ENCODE measurements at places on chromosomes 5 and 9.

GRCh38 chr5:158026304-158027031 is 167.5 kb upstream of the CLINT1 start:
- no peak for DNase-seq

DNA sequence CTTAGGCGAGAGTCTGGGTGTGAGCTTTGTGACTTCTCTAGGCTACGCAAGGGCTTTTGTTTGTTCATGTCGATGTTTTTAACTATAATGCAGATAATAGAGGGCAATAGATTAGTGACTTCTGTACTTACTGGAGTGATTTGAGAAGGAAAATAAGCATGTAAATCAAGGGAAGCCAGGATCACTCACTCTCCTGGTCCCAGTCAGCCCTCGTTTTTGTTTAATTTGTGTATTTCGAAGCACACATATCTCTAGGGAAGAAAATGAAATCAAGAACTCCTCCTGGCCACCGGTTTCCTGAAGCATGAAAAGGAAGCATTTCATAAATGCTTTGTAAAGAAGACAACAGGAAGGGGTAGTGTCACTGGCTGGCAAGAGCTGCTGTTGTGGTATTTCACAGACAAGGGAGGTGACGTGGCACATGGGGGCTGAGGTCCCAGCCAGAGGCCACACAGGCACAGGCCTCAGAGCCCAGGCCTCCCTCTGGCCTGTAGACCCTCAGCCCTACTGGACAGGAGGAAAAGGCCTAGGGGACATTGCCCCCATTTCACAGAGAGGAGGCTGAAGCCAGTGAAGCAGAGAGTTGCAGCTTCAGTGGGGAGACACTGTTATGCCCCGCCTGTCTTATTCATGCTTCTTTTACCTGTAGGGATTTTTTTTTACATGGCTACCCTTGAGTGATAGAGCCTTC is 34.1 kb downstream of the IRF1 start:
- DNase-seq = peak; percentile 76

DNA sequence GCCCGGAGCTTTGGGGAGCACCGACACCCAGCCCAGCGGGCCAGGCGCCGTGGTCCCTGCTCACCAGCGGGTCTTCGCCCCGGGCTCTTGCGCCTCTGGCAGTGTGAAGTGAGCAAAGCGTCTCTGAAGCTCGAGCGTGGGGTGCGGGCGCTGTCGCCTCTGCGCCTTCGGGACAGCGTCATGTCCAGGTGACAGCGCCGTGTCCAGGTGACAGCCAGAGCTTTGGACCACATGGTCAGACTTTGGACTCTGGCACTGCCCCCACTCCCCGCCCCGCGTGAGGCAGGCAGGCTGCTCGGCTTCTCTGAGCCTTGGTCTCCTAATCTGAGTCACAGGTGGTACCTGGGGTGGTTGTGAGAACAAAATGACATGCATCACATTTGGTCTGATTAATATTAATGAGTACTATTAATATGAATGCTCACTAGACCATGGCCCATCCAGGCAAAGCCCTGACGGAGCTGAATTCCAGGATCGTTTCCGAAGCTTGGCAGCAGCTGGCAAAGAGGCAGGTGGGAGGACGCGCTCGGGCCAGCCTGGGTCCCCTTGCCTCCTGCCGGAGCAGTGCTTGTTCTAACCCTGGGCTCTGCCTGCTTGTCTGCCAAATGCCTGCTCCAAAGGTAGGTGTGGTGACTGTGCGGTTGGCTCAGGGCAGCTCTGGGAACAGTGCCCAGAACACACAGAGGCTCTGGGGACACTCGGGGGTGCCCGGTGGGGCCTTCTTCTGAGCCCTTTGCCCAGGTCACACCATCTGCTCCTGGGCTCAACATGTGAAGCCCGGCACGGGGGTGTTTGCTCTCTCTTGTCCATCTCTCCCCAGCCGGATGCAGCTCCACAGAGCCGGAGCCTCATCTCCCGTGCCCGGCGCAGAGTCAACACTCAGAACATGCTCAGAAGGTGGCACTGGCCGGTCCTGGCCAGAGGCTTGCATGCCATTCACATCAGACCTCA is 157.1 kb downstream of the OLFM1 start:
- DNase-seq = no peak

DNA sequence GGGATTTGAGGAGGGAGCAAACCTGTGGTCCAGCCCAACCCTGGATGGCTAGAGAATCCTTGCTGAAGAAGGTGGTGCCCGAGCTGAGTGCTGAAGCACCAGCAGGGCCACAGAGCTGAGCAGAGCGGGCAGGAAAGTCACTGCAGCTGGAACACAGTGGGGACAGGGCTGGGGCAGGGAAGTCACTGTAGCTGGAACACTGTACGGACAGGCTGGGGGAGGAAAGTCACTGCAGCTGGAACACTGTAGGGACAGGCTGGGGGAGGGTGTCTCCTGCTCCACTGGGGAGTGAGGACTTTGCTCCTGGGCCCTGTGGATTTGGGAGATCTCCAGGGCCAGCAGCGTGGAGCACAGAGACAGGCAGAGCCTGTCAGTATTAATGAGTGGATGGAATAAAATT is 9.0 kb upstream of the SUSD3 start:
- no peak for DNase-seq

GRCh38 chr9:133759946-133760345 is 21.8 kb upstream of the SARDH start:
- peak; percentile 61 for DNase-seq

GRCh38 chr5:72788866-72789505 is 27.5 kb upstream of the TNPO1 start:
- DNase-seq = no peak

DNA sequence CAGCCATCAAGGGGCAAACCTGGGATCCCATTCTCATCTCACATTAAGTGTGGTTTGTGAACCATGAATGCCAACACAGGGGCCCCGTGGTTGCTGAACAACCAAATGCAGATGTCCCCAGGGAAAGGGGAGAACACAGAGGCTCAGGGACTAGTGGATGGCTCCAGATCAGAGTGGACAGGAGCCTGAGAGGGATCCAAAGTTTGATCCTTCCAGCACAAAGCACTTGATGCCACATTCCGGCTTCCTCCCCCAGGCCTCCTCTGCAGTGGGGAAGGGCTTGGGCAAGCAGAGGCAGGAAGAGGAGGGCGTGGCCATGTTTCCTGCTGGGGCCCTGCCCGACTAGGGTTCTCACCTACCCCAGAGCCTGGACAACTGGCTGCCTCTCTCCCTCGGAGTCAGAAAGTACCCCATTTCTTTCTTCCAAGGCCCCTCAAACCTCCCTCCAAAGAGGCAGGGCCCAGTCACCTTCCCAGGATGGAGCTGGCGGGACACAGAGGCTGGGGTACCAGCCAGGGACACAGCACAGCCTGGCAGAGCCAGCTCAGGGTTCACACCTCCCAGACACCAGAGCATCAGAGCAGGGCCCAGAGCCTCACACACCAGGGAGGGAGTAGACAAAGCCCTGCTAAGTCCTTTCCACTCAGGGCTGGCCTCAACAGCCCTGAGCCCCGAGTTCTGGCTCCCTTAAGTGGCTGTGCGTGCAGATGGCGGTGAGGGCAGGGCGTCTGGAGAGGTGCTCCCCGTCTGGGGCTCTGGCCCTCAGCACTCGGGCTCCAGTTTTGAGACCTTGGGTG is 4.3 kb upstream of the RNF44 start:
- peak; percentile 76 for DNase-seq

- no peak for DNase-seq
Observed at GRCh38 chr5:8700671-8701070, 831.7 kb downstream of the MTRR start.

DNA sequence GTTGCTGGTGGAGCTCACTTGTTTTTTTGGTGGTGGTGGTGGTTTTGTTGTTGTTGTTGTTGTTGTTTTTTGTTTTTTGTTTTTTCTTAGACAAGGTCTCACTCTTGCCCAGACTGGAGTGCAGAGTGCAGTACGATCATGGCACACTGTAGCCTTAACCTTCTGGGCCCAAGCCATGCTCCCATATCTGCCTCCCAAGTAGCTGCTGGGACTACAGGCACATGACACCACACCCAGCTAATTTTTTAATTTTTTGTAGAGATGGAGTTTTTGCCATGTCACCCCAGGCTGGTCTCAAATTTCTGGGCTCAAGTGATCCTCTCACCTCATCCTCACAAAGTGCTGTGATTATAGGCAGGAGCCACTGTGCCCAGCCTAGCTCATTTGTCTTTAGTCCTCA is 53.5 kb downstream of the NUP214 start:
- no peak for DNase-seq

- no peak for DNase-seq
Observed at GRCh38 chr5:140186267-140186671, 11.3 kb downstream of the CYSTM1 start.

GRCh38 chr9:4638968-4639367 is 23.1 kb upstream of the PLPP6 start:
- no peak for DNase-seq

- DNase-seq = peak; percentile 83
Observed at GRCh38 chr9:133737774-133738639, at the start of gene SARDH. SARDH (minus strand) TSS chr9:133738352; CDS start chr9:133734173, 4,179 bp downstream.

GRCh38 chr5:33470544-33470943 is 29.8 kb downstream of the TARS1 start:
- DNase-seq = no peak

- no peak for DNase-seq
Observed at GRCh38 chr9:70564468-70565335, 150.2 kb upstream of the KLF9 start.

- no peak for DNase-seq
Observed at GRCh38 chr9:106724566-106724965, 138.4 kb upstream of the ZNF462 start.

DNA sequence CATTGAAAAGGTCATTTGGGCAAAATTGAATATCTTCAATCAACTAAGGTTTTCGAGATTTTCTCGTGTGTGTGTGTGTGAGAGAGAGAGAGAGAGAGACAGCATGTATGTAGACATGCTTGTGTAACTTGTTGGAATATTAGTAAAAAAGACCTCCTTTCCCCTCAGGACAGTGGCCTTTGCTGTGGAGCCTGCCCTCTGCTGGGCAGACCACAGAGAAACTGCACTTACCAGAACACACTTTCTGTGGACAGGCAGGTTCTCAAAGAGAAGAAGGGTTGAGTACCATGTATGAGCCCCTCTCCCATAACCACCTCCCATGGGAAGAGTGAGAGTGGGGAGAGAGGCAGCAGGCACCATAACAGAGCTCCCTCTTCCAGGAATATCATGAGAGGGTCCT is 45.6 kb downstream of the CFAP90 start:
- DNase-seq = no peak

GRCh38 chr9:27043176-27043575 is 37.7 kb upstream of the LRRC19 start:
- no peak for DNase-seq

DNA sequence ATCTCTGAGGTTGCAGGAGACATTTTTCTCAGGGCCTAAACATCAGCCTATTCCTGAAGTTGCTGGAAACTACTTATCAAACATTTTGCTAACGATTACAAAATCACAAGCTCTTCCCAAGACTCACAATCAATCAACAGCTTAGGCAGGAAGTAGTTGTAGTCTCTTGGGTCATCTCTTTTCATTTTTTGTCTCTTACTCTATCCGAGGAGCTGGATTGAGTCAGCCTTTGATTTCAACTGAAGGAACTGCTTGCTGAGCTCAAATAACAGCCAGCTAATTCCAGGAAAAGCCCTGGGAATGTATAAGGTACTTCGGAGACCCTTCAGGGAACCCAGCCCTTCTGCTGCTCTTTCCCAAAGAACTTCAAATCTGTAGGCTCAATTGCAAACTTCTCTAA is 398.9 kb downstream of the PLK2 start:
- no peak for DNase-seq

DNA sequence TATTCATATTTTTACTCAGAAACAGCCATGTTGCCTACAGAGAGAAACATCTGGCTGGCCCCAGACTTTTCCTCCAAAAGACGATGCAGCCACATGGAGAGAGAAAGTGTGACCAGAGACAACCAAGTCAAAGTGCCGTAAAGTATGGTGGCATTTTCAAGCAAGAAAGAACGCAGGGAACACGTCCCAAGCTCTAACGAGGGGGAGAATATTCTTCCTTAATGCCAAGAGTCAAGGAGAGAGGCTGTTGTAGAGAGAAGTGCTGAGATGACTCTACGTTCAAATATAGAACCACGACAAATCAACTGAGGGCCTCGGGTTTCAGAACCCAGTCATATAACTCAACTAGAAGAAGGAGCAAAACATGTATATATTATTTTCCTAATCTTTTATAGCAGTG is 55.9 kb downstream of the FNBP1 start:
- DNase-seq = no peak

GRCh38 chr9:34574571-34574970 is 15.0 kb downstream of the CNTFR start:
- DNase-seq = no peak

DNA sequence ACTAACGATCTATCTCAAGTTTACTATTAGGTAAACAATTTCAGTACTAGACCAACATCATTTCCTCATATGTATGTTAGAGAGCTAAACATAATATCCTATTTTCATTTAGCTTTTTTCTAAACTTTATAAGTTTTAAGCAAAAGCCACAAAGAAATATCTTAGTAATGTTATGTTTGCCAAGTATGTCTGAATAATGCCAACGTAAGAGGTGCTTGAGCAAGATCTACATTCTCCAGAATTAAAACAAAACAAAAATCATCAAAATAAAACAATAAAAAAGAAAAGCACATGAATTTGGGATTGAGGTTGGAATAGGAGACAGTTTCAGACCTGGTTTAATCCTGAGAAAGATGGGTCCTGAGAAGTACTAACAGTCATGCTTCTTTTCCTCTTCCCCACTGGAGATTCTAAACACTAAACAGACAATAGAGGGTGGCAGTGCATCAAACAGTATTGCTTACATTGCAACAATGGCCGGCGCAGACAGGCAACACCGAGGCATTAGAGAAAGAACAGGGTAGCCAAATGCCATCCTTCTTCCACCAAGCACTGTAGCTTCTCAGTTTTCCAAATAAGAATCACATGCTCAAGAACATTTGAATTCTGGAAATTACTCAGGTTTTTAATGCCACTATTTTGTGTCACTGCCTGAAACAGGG is 33.6 kb downstream of the CSNK1A1 start:
- DNase-seq = no peak

GRCh38 chr9:123059472-123060220 is 26.2 kb downstream of the GPR21 start:
- no peak for DNase-seq

- DNase-seq = no peak
Observed at GRCh38 chr9:125635888-125636287, 71.1 kb downstream of the MAPKAP1 start.

DNA sequence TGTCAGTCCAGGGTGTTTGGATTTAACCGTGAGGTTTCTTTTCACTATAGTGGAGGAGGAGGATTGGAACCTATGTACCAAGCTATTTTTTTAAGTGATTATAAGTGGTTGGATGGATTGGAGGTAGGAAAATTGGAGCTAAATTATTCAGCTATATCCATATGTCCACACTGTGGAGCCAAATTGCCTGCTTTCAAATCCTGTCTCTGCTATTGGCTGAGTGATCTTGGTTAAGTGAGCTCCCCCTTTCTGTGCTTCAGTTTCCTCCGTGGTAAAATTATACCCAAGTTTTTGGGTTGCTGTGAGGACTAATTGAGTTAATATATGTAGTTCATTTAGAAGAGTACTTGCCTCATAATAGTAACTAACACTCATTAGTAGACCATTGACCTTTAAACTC is 2.5 kb downstream of the CENPP start:
- DNase-seq = no peak

- DNase-seq = no peak
Observed at GRCh38 chr9:91951944-91952520, 2.0 kb upstream of the ROR2 start.

GRCh38 chr9:108022246-108022935 is 532.8 kb upstream of the KLF4 start:
- no peak for DNase-seq

GRCh38 chr5:456351-457194 is 13.6 kb downstream of the EXOC3 start:
- peak; percentile 49 for DNase-seq

- no peak for DNase-seq
Observed at GRCh38 chr5:114727358-114727757, 365.5 kb downstream of the KCNN2 start.
